Ovary (tissue), 10 donors: ENCODE measurements at places on chromosomes 11 and 22. TPM values are rescaled to one million over a fixed set of nuclear protein-coding genes. Genes with fewer than 3 reads are reported as not detected.

DNA sequence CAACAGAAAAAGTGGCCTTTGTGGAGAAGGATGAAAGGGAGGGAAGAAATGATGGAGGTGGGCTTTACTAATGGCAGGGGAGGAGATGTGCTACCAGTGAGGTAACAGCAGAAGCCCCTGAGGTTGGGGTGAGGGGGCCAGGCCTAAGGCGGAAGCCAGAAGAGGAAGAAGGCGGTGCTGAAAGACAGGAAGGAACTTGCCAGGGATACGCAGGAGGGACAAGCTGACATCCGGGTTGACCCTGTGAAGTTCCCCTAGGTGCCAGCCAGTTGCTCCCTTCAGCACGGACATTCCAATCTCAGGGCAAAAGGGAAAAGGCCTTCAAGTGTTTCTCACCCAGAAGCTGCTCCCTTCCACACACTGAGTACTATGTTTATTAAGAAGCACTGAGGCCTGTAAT lies 2.3 kb upstream of the TIRAP start:
- H3K4me3 ChIP-seq = no peak overlapping the region
- H3K27ac ChIP-seq = no peak overlapping the region
- no peak for DNase-seq
- H3K27me3 ChIP-seq = no peaks in the 10 kb centered on the region
- no peaks in the 10 kb centered on the region for H3K36me3 ChIP-seq

DNA sequence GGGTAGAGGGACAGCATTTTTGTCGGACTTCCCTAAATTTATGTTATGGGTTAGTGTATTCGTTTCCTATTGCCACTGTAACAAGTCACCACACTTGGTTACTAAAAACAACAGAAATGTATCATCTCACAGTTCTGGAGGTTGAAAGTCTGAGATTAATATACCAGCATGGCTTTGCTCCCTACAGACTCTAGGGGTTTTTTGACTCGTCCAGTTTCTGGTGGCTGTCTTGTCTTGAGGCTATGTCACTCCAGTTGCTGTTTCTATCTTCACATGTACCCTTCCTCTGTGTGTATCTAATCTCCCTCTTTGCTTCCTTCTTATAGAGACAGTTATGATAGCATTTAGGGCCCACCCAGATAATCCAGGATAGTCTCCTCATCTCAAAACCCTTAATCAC lies 9.1 kb upstream of the CCDC179 start:
- H3K36me3 ChIP-seq = no peaks in the 10 kb centered on the region
- DNase-seq = no peak
- no peak overlapping the region for H3K4me3 ChIP-seq
- no peaks in the 10 kb centered on the region for H3K27me3 ChIP-seq

DNA sequence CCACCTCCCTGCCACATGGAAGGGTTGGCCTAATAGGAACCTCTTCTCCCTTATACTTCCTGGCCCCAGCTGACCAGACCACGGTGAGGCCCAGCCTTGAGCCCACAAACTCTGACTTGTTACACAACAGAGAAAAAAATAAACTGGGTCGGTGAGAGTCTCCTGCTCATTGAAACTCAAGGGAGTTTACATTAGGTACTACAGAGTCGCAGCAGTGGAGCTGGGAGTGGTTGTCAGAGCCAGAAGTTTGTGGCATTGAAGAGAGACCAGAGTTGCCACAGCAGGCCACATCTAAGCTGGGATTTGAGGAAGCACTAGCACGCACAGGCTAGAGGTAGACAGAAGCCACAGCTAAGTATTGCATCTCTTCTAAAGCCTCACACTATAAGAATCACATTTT lies 296.2 kb downstream of the DDX10 start:
- no peak overlapping the region for H3K4me3 ChIP-seq
- H3K4me1 ChIP-seq = no peaks in the 10 kb centered on the region
- H3K27ac ChIP-seq = no peak overlapping the region
- H3K36me3 ChIP-seq = no peaks in the 10 kb centered on the region
- H3K27me3 ChIP-seq = no peaks in the 10 kb centered on the region
- DNase-seq = no peak

GRCh38 chr22:46373159-46373558 lies 37.6 kb downstream of the TRMU start:
- no peak for DNase-seq
- no peak overlapping the region for H3K27ac ChIP-seq
- H3K4me1 ChIP-seq = no peaks in the 10 kb centered on the region

GDPD4 gene
- not detected for total RNA-seq

UFD1 gene
- total RNA-seq = 34.4 TPM

OR51B4 gene
- total RNA-seq = not detected
